Left kidney (tissue), 8 donors: ENCODE measurements at places on chromosomes 16 and 17. TPM values are rescaled to one million over a fixed set of nuclear protein-coding genes. Genes with fewer than 3 reads are reported as not detected.

CNGB1 gene
- polyA plus RNA-seq: 0.02 TPM

TMEM114 gene
- polyA plus RNA-seq: not detected

KRTAP4-1 gene
- not detected for polyA plus RNA-seq

NUPR1 gene
- polyA plus RNA-seq: 5.8 TPM

- DNase-seq: no peak
Measured at GRCh38 chr17:72510351-72511016, 389.7 kb downstream of the SOX9 start.

GRCh38 chr17:58585554-58585953 lies 71.1 kb upstream of the MTMR4 start:
- DNase-seq: no peak
